ENCODE measurements at places on chromosomes 5 and 9.

DNA sequence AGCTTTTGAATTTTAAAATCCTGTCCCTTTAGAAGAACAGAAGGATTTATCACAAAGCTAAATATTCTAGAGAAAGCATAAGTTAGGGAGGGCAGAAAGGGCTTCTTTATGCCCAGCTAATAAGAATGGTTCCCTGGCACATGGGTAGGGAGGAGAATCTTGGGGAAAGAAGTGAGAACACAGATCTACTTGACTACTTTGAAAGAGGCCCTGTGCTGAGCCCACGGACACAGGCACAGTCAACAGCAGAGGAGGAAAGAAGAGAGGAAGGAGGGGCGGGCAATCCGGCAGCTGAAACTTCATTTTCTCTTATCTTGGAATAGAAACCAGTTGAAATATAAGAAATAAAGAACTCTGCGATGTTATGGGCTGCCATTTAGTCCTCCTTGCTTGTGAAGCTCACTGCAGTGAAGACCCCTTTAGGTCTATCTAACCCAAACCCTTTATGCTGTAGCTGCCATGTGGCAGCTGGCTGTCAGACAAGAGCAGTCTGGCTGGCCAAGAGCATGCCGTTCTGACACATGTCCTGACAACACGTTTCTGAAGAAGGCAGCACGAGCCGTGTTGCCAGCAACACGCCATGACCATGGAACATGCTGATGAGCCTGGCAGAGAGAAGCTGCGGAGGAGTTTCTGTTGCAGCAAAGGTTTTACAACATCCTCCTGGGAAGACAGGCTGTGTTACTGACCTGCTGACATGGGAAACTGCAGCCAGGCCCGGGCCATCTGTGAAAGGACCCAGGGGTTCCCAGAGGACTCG is 34.2 kb downstream of the ABLIM3 start:
- peak; percentile 14 for DNase-seq

DNA sequence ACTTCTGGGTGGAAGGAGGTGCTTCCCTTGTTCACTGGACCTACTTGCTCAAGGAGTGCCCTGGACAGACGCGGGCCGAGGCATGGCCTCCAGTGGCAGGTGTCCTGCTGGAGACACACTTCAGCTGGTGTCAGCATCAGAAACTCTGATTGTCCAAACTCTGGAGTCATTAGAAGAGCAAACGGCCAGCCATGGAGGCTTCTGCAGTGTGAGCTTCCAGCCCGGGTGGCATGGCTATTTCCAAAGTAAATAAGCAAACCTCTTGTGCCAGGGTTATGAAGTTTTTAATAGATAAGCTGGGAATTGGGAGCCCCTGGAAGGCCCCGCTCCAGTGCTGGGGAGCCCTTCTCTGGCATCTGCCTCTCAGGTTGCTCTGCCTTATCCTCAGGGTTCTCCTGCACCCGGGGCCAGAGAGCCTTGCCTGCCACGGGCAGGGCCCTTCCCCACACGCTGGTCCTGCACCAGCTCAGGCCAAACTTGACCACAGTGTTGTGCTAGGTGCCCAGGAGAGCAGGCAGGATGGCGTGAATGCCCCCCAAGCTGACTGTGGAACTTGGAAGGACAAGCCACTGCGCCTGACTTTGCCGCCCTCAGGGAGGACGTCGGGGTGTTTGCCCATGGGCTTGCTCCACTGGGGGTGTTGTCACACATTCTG is 285.6 kb downstream of the GADD45G start:
- DNase-seq = no peak

GRCh38 chr9:117093891-117094844 is 320.7 kb downstream of the ASTN2 start:
- no peak for DNase-seq

DNA sequence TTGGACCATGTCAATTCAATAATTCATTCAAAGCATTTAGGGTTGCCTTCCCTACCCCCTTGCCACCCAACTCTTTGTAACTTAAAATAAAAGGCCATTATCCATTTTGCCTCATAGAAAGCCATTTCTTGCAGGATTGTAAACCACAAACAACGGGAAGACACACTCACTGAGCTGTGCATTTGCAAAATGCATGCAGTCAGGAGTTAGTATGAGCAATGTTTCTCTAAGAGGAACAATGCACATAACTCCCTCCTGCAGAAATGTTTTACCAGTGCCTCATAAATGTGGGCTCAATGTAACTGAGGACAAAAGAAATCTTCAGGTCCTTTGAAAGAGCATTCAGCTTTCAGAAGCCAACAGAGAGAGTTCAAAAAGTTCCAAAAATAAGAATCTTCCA is 98.5 kb upstream of the ABCA1 start:
- DNase-seq = no peak

DNA sequence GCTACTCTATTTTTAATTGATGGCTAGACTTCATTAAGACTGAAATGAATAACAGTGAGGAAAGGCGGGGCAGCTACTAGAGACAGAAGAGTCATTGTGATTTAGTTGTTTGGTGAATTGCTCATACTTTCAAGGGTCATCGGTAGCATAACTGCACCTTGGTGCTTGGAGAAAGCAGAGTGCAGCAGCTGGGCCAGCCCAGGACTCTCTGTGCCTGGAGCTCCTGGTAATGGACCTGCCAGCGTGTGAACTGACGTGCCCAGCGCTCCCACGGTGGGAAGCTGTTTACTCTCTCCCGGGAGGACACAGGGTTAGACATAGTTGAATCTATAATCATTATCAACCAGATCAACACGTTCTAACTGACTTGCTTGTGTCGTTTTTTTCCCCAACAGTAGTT is 42.9 kb downstream of the LURAP1L start:
- DNase-seq = no peak

DNA sequence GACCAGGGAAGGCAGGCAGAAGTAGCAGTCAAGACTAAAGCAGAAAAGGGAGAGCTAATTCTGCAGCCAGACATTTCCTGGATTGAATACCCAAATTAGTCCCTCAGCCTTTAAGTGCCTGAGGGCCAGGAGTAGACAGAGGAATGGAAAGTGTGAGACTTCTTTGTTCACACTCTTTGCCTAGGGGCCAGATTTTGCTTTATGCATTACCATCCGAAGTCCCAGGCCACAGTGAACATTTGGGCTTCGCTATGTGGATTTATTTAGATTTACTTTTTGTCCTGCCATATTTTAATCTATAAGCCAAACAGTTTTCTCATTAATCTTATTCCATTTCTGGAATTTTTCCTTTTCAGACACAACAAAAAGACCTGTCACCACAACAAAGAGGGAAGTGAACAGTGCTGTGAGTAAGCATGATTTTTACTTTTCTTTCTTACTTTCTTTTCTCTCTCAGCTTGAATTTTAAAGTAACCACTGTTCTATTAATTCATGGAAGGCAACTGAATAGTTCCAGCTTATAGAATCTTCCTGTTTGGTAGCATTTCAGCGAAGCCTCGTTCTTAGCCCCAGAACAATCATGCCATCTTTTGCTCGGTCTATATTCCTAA is 52.6 kb downstream of the PDCD1LG2 start:
- DNase-seq = no peak

DNA sequence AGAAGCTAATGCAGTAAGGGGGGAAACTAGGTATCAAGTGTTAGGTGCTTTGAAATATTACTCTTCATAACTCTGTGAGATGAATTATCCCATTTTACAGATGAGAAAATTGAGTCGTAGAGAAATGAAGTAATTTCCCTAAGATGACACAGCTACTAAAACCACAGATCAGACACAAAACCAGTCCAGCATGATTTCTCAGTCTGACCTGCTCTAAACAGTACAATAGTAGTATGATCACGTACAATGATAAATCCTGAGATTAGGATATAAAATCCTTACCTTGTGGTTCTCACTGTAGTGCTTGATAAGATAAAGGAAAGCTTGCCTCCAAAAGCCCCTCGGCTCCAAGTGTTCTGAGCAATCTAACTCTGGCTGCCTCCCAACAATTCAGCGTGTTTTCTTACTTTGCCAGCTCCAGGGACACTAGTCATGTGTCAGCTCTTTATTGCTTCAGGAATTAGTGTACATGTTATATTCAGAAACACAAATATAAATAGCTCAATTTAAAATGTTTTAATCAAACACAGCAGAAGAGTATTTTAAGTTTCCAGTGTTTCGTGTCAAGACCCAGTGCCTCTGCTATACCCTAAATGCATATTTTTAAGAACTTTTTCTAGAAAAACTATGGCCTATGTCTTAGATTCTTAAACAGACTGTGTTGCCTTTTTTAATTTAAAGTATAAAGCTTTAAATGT is 243.6 kb downstream of the DENND1A start:
- no peak for DNase-seq

GRCh38 chr9:120655005-120655622 is 59.2 kb downstream of the MEGF9 start:
- DNase-seq = no peak

DNA sequence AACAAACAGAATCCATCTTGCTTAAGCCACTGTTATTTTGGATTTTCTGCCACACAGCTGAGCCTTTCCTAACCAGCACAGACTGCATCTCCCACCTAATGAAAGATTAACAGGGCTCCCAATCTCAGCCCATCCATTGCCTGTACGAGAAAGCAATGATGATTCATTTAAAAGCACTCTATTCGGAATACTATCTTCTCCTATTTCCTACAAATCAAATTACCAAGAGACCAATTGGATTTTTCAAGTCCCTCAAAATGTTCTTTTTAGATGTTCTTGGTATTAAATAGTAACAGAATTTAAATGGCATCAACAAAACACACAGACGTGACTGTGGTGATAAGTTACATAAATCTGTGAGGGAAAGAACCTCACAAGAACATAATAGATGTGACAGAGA is 324.1 kb downstream of the AGTPBP1 start:
- no peak for DNase-seq

DNA sequence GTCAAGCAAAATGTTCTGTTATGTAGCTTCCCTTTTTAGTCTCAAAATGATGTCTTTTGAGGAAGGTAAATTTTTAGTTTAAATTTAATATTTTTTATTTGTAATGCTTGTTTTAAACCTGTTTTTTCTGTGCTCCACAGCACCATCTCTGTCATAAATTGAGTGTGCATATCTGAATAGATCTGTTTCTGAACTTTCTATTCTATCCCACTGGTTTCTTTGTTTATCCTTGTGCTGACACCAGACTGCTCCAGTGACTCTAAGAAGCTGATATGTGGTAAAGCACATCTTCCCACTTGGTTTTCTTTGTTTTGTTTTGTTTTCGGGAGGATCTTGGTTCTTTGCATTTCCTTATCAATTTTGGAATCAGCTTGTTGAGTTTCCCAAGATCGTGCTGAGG is 7.1 kb upstream of the RNF145 start:
- no peak for DNase-seq
